ENCODE measurements at places on chromosomes 6 and 20.
A peak's percentile ranks its signal among the peaks of the same experiment; 100 is the strongest.

DNA sequence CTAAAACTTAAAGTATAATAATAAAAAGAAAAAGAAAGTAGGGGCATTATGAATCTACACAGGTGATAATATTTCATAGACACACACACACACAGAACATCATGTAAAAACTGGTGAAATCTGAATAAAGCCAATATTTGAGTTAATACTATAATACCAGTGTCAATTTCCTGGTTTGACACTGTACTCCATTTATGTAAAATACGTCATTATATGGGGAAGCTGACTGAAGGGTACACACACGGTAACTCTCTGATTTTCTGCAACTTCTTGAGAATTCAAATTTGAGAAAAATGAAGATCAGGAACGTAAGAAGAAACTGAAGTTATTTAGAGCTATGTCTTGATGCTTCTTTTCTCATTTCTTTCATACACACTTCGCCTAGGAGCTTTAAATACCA, 36.2 kb downstream of the PFDN4 start:
- no peak for DNase-seq

GRCh38 chr6:40999569-40999968, 39.5 kb downstream of the UNC5CL start:
- peak; percentile 23 for DNase-seq

DNA sequence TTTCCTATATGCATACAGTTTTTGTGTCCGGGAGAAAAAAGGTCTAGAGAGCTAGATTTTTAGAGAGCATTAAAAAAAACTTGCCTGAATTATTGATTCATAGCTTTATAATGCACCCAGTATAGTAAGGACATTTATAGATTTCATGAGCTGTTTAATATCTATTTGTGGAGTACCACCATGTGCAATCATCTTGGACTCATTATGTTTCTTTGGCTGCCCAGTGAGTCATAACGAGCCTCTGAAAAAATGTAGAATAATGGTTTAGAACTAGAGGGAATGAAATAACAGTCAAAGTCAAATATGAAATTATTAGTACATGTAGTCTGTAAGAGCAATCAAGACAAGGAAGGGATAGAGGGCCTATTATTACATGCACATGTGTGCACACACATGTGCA, 350.0 kb downstream of the CD83 start:
- DNase-seq: no peak

DNA sequence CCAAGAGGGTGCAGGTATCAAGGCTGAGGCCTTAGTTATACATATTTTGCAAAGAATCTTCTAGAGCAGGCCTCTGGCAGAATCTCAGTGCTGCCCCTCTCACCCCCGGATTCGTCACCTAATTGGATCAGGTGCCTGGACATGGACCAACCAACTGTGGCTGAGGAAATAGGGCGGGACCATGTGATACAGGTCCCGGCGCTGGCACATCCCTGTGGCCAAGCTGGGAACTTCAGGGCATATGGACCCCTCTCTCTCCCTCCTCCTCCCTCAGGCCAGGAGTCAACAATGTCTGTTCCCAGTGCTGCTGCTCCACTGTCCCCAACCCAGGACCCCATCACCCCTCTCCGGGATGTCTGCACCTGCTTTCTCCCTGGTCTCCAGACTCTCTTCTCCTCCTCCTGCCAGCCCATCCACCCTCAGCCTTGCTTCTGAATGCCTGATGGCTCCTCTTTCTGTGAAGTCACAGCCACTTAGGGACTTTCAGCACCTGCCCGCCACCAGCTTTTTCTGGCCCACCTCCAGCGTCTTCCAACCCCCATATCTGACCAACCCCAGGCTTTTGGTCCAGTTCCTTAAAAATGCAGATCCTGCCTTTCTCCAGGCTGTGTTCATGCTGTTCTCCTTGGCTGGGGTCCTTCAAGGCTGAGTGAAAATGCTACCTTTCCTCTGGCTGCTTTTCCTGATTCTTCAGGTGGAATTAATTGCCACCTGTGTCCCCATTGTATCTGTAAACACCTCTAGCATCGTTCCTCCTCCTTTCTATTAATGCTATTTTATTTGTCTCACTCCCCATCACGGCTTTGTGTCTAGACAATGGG, 19.0 kb upstream of the MLN start:
- peak; percentile 77 for DNase-seq

- DNase-seq: peak; percentile 92
These were observed 106.5 kb upstream of the LAMP5 start for GRCh38 chr20:9407805-9408421.

DNA sequence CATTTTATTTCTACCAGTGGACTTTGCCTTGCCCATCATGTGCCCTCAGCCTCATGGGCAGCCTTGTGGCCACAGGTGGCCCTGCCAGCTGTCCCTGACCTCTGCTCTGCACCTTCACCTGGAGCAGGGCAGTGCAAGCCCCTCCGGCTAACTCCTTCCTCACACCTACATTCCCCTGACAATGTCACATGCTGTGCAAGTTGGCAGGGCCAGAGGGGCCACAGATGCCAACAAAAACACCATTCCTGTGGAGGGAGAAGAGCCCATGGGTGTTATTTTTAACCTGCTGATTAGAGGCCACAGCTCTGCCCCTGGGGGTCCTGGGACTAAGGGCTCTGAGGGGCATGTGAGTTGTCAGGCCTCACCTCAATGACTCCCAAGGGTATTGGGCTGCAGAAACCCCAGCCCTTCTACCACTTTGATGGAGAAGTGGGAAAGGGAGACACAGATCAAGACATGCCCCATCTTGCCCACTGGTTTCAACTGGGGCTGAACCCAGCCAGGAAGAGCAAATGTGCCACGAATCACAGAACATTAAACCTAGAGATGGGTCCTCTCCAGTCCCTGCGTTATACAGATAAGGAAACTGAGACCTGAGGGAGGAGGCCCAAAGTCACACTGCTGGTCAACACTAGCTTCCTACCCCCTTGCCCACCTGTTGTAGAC, 65.0 kb downstream of the MRPL14 start:
- no peak for DNase-seq

GRCh38 chr6:125809570-125810170, 18.9 kb downstream of the NCOA7 start:
- no peak for DNase-seq

GRCh38 chr6:90947184-90948064, 360.6 kb upstream of the MAP3K7 start:
- DNase-seq: no peak

GRCh38 chr20:1489764-1490436, 1.3 kb downstream of the SIRPB2 start:
- DNase-seq: no peak

DNA sequence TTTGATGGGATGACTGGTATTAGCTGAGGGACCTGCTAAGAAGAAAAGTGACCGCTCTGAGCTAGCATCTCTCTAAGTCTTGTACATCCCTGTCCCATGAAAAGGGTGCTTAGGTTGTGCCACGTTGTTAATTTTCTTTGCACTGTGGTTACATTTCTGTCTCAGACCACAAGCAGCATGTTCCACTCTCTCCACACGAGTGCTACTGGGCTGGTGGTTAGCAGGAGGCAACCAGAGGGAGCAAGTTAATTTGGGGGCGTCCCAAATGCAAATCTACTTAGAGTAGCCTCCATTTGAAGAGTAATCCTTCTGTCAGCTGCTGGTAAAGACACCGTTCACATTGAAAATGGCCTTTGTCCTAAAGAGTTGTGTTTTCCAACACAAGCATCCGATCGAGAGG, 3.4 kb upstream of the SCML4 start:
- DNase-seq: no peak

- no peak for DNase-seq
These were observed 1095.2 kb downstream of the GRIK2 start for GRCh38 chr6:102488729-102489128.

DNA sequence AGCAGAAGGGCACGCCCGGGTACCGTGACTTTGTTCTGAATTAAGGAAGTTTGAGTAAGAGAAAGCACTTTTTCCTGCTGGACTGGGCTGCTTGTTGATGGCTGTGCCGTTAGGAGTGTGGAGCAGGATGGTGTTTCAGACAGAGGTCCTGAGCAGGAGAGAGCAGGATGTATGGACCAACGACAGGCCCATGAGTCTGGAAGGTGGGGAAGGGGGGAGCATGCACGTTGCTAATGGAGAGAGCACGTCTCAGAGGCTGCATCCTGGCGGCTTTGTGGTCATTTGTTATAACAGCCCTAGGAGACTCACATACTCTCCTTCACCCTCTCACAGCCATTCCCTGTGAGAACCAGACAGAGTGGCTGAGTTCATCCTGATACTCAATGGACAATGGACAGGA, 56.8 kb downstream of the PHACTR3 start:
- DNase-seq: no peak

GRCh38 chr6:41063884-41064285, 8.3 kb downstream of the OARD1 start:
- DNase-seq: no peak

DNA sequence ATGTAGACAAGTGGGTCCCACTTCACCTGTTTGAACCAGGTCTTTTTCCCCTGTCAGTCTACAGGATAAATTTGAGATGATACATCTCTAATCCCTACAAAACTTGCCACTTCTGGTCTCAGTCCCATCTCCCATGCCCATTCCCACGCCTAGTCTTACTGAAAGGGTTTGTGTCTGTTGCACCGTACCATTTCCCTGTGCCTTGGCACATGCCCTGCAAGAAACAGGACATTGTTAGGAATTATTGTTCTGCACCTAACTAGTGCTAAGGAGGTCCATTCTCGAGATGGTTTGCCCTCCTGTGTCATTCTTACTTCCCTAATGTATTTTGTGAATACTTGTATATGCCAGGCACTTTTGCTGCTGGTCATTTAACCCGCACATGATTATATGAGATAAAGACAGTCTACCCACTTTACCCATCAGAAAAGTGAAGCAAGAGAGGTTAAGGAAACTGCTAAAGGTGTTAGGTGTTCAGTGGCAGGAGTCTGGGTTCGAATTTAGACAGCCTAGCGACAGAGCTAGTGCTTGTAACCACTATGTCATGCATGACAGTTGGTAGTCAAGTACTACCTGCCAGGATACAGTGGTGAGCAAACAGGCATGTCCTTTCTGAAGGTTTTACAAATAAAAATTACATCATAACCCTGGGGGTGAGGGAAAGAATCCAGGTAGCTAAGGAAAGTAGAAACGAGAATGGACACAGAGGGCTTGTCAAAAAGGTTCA, 12.7 kb downstream of the FAM217A start:
- DNase-seq: no peak

- no peak for DNase-seq
These were observed at the start of gene ELOVL2 for GRCh38 chr6:11043961-11044711. ELOVL2 (minus strand) TSS chr6:11044305; CDS start chr6:11044230, 75 bp downstream.

GRCh38 chr6:168671863-168672546, 231.0 kb downstream of the SMOC2 start:
- no peak for DNase-seq

DNA sequence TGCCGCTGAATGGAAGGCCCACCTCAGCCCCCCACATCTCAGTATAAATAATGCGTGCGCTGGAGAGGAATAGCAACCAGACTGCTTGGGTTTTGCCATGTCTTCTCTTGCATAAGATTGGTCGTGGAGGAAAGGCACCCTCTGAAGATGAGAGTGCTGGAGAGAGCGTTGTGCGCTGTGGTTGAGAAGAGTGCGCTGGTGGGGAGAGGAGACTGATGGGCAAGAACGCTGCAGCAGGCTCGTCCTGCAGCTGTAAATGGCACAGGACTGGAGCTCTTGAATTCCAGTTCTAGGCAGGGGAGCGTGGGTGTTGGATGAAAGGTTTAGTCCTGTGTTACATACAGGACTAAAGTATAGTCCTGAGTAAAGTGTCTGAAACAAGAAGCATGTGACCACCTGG, 51.5 kb downstream of the RPRD1B start:
- no peak for DNase-seq

- DNase-seq: no peak
These were observed 190.2 kb downstream of the DTNBP1 start for GRCh38 chr6:15472621-15473020.

DNA sequence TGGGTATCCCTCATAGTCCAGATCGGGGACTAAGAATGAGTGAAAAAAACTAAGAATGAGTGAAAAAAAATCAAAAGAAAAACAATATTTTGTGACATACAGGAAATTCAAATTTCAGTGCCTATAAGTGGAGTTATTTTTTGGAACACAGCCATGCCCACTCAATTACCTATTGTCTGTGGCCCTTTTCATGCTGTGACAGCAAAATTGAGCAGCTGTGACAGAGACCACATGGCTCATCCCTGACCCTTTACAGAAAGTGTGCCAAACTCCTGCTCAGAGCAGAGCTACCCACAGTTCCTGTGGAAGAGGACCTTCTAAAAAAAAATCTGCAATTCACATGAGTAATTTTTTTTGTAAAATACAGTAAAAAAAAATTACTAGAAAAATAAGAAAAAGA, 1.4 kb downstream of the NCR2 start:
- no peak for DNase-seq

GRCh38 chr6:27026361-27026760, 221.1 kb upstream of the PRSS16 start:
- DNase-seq: no peak

GRCh38 chr6:33997265-33997664, 148.6 kb downstream of the GRM4 start:
- no peak for DNase-seq

DNA sequence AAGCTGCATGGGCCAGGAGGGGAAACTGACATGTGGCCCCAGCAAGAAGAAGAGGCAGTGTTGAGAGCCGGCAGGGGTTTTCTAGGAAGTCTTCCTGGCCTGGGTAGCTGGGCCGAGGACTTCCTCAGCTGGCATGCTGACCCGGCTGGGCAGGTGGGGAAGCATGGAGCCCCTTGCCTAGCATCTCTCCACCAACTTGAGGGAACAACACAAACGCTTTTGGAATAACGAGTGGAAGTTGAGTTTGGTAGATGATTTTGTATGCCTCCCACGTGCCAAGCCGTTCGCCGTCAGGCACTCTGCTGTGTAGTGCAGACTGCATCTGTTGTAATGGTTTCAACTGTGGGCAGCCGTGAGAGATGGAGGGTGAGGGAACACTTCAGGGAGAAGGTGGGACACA, 7.3 kb downstream of the TMEM181 start:
- no peak for DNase-seq

GRCh38 chr20:4613718-4614620, 107.7 kb upstream of the PRND start:
- peak; percentile 88 for DNase-seq

DNA sequence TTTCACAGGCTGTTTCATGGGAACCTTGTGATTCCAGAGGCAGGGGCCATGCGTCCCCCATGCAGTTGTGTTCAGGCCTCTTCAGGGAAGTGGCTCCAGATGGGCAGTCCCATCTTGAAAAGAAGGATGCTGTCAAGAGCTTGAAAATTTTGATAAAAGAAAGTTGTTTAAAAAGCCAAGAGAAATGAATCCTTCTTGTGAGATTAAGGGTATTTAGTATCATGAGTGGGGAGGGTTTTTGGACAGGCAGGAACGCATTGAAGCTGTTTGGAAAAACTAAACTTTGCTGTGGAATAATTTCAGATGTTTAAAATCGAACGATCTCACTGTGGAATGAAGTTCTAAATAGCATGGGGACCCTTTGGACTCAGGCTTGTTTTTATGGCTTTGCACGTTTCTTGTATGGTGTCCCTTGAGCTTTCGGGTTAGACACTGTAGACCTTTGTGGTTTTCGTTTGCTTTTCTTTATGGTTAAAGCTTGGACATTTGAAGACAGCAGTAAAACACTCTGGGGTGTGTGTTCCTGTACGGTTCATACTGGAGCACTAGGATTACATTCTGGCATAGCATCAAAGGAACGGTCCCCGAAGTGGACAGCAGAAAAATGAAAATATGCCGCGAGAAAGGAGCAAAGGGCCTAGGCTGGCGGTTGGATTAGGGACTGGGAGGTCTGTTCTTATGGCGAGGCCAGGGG, 18.2 kb downstream of the KIF25 start:
- DNase-seq: no peak

- no peak for DNase-seq
These were observed 25.4 kb downstream of the SLC17A9 start for GRCh38 chr20:62977613-62978560.

Data from cerebellar cortex (tissue), 1 donor.